ENCODE measurements at places on chromosomes 2 and 18.

GRCh38 chr18:1604751-1605150, 700.1 kb downstream of the ADCYAP1 start:
- no peak for DNase-seq

DNA sequence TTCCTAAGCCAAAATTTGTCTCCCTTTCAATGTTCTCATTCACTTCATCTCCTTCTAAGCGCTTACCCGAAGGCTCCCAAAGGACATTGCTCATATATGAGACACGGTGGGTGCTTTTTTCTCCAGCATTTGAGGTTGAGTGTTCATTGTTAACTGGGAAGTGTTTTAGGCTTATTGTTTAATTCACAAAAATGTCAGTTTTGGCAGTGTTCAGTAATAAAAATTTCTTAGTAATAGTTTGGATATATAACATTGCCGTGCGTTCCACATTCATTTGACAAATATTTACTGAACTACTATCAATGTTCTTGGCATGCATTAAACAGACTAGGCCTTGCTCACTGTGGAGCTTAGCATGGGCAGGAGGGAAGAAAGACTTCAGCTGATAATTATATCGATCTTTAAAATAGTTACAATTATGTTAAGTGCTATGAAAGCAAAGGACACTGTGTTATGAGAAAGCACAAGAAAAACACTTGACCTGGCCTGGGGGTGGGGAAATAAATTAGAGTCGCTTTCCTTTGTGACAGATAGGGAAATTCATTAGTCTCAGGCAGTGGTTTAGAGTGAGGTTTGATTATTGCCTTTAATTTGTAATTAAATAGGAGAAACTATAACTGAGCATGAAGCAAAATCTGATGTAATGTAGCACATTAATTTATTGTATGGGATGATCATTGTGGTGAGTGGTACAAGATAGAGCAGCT, 82.2 kb upstream of the DOCK10 start:
- no peak for DNase-seq

DNA sequence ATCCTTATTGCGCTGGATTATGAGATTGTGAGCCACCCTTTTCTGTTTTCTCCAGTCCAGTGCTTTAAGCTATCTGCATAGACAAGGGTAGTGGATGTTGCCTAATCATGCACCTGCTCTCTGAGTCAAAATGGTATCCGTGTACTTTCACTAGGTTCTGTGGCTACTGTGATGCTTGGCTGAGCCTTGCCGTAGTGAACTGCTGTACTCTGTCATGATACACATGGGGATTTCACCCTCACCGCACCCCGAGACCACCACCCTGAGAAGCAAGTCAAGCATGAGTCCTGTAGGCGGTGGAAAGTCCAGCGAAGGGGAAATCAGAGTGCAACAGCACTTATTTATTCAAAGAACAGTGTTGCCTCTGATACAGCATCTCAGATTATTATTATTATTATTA, 55.0 kb downstream of the ARHGAP25 start:
- no peak for DNase-seq

DNA sequence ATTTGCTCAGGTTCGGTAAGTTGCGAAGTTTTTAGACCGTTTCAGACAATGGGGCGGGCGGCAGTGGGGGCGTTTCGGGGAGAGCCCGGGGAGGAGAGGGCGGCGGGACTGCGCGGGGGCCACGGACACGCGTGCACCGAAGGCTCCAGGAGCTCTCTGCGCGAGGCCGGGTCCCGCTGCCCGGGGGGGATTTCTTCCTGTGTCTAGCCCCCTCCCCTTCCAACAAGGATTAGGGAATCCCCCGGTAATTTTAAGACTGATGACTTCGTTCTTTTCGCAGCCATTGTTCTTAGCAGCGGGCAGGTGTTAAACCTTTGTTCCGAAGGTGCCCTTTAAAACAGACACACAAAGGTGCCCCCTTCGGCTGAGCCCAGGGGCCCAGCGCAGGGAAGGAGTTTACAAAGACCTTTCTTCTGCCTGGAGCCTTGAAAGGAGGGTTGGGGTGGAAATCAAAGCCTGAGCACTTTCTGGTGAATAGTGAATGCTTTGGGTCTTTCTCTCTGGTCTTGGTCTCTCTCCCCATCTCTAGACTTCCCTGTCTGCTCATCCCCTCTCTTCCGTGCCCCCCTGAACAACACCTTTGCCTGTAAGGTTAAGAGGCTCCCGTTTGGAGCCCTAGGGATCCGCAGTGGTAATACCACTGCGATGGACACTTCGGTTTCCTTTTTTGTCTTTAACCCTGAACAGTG, 2.1 kb downstream of the TRIB2 start:
- DNase-seq = no peak

- no peak for DNase-seq
These were observed 8.5 kb downstream of the ONECUT2 start for GRCh38 chr18:57443702-57444101.

DNA sequence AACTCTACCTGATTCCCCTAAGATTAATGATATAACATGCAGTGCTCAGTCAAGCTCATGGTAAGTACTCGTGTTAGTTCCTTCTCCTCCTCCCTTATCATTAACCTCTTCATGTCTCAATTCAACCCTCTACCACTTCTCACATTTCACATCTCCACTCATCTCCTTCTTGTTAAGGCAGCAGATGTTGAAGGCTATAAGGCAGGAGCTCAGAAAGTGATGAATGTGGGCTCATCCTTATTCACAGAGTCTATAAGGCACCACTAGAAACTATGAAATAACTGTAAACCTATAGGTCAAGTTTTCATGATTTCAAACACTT, 56.0 kb downstream of the CLHC1 start:
- DNase-seq = no peak

Measured in NCI-H226 (cell line).